CD4-positive, alpha-beta T cell treated with Interferon alpha-2 for 1 hour (primary cell): ENCODE measurements at places on chromosomes 4 and X.

- DNase-seq: peak; percentile 85
Observed at GRCh38 chr4:109729718-109730618, at the start of gene PLA2G12A. Gene PLA2G12A, minus strand, starts transcription at chr4:109730070. Its CDS starts 261 bp downstream, at chr4:109729809.

DNA sequence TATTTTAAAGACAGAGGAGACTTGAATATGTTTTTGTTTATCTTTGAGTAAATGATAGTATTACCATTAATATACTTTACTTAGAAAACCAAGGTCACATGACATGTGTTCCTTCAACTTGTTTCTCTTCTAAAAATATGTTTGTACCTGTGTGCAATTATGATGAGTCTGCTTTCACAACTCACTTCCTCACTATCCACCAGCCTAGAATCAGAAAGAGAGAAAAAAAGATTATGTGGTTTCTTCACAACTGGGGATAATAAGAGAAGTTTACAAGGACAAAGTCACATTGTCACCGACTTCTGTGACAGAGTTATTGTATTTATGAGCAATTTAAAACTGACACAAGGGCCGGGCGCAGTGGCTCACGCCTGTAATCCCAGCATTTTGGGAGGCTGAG lies 1112.1 kb downstream of the RPA4 start:
- DNase-seq: no peak

DNA sequence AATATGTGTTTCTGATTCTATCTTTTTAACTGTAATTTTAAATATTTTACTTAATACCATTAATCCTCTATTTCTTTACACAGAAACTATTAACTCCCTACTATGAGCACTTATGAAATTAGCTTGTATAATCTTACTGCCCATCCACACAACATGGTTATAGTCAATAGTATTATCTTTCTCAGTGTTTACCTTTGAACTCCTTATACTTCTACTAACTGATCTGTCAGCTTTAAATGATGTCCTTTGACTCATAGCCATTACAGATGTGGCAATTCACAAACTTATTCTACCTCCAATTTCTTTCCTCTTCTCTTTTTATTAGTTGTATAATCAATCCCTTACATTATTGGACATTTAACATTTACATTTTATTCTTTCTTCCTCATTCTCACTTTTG lies 5.5 kb downstream of the SEC31A start:
- no peak for DNase-seq

- DNase-seq: no peak
Observed at GRCh38 chr4:61201961-61202637, 2.0 kb downstream of the ADGRL3 start.

DNA sequence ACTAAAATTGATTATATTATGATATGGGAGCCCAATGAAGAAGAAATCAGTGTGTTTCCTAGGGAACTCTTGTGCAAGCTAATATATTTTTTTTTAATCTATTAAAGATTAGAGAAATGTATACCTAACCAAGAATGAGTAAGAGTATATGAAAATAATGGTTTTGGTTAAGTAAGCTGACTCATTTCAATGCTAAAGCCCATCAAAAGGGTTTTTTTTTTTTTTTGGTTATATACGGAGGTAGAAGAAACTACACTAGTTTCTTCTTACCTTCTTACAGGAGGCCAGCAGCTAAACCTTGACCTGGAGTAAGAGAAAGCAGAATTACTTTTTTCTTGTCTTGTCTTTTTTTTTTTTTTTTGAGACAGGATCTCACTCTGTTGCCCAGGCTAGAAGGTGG lies 27.5 kb downstream of the RUFY3 start:
- no peak for DNase-seq

DNA sequence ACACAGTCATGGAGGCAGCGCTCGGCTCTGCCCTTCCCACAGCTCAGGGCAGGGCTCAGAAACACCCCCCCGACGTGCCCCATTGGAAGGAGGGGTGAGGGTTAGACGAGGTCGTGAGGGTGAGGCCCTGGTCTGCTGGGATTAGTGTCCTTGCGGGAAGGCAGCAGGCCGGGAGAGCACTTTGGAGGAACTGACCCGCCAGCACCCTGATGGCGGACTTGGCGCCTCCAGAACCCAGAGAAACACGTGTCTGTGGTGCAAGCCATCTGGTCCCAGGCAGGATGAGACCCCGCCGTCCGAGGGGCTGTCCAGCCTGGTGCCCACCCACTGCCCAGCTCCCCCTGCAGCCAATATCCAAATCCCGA lies 26.3 kb downstream of the TACC3 start:
- no peak for DNase-seq

GRCh38 chr4:158786121-158786601 lies 17.3 kb downstream of the FNIP2 start:
- DNase-seq: no peak

GRCh38 chrX:1480082-1480785 lies 27.5 kb upstream of the ASMTL start:
- no peak for DNase-seq

GRCh38 chr4:77917075-77917474 lies 54.4 kb downstream of the MRPL1 start:
- DNase-seq: no peak
